ENCODE measurements at places on chromosomes 6 and 20. TPM values are rescaled to one million over a fixed set of nuclear protein-coding genes. Genes with fewer than 3 reads are reported as not detected.

DNA sequence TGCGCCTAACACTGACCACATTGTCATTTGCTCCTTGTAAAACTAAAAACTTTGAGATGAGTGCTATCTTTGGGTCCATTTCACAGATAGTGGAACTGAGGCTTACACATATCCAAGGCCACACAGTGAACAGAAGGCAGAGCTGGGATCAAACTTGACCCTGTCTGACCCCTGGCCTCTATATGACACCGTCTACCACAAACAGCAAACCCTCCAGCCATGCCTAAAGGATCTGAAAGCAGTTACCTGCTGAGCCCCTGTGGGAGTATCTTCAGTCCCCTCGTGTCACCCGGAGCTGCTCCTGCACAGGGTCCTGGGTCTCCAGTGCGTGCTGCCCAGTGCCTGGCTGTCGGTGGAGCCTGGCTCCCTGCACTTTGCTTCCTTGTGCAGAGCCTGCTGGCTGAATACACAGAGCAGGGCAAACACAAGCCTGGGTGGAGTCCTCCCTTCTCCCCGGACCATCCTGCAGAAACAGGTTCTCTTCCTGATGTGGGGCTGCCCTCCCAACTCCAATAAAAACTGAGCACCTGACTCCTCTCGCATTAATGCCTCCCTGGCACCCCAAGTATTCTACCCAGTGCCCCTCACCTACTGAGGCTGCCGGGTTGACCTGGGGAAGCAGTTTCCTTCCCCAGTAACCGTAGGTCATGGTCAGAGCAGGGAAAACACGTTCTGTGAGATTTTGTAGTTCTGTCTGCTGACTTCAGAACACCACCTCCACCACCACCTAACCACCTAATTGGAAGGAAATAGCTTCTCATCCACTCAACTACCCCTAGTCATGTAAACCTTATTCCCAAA is at the start of gene BCAS1:
BCAS1 (minus strand) TSS at position 408 of the 801 bp plus-strand sequence. CDS start 11,876 bp downstream, outside the sequence.
- no peak for DNase-seq

DNA sequence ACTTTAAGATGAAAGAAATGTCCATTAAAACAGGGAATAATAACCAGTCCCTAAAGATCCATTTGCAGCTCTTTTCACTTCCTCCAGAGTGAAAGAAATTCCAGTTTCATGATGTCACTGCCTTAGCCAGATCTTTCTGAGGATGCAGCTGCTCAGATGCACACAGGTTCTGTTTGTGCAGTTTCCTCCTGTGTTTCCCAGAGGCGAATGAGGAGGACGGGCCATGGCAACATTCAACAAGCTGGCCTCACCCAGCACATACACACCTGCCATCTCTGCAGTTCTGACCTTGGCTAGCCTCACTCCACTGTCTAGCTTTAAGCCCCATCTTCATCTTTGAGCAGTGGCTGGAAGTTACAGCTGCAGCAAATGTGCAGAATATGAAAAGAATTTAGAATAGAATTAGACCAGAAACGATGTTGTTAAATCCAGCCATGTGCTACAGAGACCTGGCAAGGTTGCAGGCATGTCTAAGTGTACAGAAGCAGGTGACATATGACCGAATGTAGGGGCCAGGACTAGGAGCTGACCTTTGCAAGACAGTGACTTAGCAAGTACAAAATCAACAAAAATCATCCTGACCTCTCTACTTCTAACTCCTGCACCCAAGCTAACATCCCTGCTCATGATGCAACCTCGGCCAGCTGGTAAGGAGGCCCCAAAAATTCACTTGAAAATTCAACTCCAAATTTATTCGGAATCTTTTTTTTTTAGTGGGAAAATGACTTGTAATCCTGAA is 35.0 kb downstream of the FAM50B start:
- no peak for DNase-seq

DNA sequence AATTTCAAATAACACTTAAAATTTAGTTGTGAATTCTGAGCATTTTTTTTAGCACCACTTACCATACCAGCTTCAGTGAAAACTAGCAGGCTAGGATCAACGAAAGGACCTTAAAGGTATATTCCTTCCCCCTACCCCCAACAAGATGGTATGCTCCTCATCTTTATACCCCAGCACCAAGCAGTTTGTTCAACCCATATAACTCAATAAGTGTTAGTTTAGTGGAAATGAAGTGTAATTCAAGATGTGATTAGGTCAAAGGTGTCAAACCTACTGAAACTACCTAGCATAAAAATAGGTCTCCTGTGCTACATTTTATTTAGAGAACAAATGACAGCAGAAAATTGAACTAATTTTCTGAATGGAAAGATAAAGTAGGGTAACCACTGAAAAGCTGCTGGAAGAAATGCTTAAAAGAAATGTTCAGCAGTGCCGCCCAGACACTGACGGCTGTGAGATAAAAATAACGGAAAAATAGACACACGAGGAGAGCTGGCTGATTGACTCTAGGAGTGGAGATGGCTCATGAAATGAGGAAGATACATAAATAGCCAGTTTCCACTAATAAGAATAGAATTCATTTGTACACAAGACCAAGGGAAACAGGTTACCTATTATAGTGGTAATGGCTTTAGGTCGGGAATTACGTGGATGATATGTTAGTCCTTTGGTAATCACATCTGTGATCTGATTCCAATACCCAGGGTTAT is 94.8 kb downstream of the IPCEF1 start:
- no peak for DNase-seq

GRCh38 chr6:6006428-6007365 is at the start of gene NRN1:
NRN1 (minus strand) TSS chr6:6006925; CDS start chr6:6006749, 176 bp downstream.
- DNase-seq = no peak

DNA sequence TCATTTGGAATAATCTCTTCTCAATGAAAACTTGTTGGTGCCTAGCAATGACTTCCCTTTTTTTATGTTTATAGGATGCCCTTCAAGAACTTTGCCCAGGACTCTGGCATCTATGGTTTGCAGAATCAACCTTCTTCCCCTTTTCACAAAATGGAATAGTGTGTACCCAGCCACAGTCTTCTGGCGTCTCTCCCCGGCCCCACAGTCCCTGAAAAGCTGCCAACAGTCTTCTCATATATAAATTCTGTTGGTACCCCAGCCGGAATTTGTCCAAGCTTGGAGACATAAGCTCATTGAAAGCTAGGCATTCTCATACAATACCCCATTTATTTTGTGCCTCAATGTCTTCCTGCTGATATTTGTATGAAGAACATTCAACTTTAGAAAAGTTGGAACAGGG is 26.4 kb upstream of the MCM3 start:
- no peak for DNase-seq

GRCh38 chr6:131587909-131588308 is 14.9 kb downstream of the ARG1 start:
- no peak for DNase-seq

The HLA-F gene
- polyA plus RNA-seq = 70.7 TPM

The SMLR1 gene
- not detected for polyA plus RNA-seq

The SYCP2 gene
- 1.6 TPM for polyA plus RNA-seq

- no peak for DNase-seq
Measured at GRCh38 chr6:165661664-165662025, 1.4 kb downstream of the PDE10A start.

DNA sequence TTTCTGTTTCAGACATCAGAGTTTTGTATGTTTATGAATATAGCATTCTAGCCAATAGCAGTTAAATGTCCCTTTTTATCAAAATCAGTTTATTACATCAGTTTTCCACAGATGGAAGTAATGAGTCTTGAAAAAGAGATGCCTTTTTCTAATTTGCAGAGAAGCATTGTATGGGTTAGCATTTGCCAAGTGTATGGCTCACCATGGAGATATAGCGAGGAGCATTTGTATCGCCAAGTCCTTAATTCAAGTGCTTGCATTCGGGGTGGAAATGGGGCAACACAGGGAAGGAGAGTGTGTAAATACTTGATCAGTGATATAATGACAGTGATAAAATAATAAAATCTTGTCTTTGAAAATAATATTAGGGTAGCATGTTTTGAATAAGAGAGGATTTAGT is 42.9 kb downstream of the TXLNB start:
- DNase-seq = no peak

GRCh38 chr6:49453221-49453620 is 9.8 kb downstream of the MMUT start:
- DNase-seq = no peak

The PPP1R16B gene
- polyA plus RNA-seq = 1.2 TPM
